ENCODE measurements at places on chromosomes 2 and 18.

- DNase-seq = no peak
These were observed 1170.3 kb upstream of the CHAC2 start for GRCh38 chr2:52597346-52597745.

- no peak for DNase-seq
These were observed 767 bp downstream of the TPRKB start for GRCh38 chr2:73736378-73736777.

DNA sequence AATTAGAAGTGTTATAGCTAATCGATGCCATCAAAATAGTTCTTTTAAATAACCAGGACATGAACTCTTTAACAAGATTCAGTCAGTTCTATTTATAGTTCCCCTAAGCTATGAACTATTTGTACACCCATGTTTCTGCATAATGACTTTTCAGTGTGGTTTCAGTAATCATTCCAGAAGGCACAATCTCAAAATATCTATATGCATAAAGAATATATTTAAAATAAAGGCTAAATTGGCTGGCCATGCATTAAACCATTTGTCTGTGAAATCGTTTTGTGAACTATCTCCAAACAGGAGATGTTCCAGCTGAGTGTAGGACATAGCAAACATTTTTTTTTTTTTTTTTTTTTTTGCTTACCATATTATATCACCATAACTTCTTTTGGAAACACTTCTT lies 719.3 kb downstream of the PLCL1 start:
- DNase-seq = no peak

DNA sequence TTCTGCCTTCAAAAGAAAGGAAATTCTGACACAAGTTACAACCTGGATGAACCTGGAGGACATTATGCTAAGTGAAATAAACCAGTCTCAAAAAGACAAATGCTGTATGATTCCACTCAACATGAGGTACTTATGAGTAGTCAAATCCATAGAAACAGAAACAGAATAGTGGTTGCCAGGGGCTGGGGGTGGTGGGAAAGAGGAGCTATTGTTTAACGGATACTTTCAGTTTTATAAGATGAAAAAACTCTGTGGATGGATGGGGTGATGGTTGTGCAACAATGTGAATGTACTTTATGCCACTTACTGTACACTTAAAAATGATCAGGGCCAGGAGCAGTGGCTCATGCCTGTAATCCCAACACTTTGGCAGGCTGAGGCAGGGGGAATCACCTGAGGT lies 15.4 kb downstream of the SLC35F5 start:
- DNase-seq = no peak

DNA sequence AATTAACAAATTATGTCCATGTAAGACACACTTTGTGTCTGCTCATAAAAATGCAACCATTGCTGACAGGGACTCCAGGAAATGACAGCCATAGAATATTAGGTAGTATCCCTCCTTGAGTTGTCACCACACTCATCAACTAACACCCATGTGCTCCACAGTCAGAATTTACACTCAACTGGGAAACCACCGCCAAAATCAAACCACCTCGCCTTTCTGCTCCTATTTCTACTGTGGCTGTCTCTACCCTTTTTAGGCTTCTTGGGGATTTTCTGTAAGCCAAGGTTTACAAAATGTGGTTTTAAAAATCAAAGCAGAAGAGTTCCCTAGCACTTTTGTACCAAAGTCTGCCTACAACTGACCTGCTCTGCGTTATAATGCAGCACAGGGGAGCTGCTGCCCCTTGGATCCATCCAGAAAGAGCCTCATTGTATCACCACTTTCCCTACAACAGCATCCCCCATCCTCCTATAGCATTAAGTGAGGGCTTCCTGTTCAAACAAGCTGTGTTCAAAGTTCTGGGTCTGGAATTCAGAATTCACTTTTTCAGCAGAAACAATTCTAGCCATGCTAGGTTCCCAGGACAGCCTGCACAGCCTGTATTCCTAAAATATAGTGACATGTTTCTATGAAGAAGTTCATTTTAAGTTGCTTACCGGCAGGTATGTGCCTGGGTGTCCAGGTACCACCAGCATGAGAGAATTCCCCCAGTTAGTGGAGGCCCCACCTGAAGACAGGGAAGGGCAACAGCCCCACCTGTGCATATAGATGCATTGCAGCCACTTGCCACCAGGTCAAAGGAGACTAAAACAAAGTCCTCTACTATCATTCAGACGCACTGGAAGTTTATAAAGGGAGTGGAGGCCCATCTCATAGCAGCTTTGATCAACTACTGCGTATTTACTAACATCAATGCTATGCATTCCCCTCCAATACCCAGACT lies 104.3 kb downstream of the MYO5B start:
- DNase-seq = no peak

- no peak for DNase-seq
These were observed 168.0 kb downstream of the DIS3L2 start for GRCh38 chr2:232129483-232129882.

Measured in AG10803 (cell line).